ENCODE measurements at places on chromosomes 5 and 9.
A peak's percentile ranks its signal among the peaks of the same experiment; 100 is the strongest.

DNA sequence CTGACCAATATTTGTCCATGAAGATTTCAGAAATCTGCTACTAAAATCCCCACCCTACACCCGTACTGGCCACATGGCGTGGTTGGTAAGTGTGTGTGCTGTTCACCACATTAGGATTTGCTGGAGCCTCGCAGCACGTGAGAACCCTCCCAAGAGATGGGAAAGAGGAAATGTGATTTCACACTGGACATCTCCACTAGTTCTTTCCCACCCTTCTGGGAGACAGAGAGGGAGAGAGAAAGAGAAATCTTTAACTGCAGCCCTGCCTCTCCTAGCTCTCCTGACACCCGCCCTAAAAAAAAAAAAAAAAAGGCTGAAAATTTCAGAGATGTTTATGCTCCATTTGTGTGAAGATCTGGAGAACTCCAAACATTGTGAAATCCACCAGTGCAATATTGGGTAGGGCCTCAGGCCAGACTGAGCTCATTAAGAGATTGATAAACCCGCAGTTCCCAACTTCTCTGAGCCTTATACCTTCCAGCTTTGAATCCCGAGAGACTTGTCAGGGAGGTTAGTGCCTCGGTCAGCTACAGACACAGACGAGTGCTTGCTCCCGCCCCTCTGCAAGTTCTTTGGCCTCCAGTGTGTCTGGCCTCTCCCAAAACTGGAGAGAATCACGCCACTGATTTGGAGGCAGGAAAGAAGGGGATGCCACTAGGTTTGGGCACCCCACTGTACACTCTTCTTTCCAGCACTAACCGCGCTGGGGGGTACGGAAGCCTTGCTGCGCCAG lies 1.9 kb downstream of the SPRY4 start:
- no peak for DNase-seq

GRCh38 chr5:158967541-158967940 lies 132.2 kb downstream of the EBF1 start:
- DNase-seq: no peak

GRCh38 chr5:118611332-118611945 lies 376.9 kb downstream of the DTWD2 start:
- peak; percentile 1 for DNase-seq

DNA sequence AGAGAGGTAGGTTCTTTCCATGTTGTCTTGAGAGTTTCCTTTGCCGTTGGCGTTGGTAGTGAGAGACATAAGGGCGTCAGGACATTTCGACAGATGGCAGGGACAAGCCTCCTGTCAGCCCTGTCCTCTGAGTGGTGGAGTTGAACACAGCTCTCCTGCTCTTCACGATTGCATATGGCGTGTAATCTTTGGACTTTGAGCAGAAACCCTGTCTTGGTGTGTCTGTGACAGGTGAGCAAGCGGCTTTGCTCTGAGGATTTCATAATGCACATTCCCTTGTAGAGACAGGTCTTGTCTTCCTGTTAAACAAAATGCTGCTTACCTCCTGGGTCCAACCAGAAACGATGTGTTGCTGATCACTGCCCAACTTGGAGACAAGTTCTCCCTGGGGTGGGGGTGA lies 146.5 kb downstream of the NXNL2 start:
- DNase-seq: no peak

GRCh38 chr5:87400305-87400899 lies 12.3 kb downstream of the CCNH start:
- DNase-seq: peak; percentile 55

GRCh38 chr5:157561110-157561509 lies 14.5 kb downstream of the ADAM19 start:
- no peak for DNase-seq

GRCh38 chr5:122831984-122832383 lies 13.4 kb upstream of the SNX24 start:
- no peak for DNase-seq

DNA sequence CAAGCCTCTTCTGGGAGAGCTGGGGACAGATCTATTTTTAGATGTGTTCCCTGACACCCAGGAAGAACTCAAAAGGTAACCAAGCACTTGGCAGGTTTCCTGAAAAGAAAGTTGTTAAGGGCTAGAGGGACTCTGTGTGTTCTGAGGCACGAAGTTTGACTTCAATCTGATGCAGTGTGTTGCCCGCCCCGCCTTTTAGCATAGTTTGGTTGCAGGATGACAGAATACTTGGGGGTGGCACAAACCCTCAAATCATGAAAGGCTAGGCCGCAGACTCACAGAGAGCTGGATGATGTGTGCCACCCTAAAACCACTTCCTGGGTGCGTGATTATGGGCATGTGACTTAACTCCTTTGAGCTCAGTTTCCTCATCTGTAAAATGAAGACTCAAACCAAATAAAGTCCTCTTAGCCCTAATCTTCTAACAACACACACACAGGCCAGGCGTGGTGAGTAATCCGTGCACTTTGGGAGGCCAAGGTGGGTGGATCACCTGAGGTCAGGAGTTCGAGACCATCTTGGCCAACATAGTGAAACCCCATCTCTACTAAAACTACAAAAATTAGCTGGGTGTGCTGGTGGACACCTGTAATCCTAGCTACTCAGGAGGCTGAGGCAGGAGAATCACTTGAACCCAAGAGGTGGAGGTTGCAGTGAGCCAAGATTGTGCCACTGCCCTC lies 12.8 kb upstream of the NDFIP1 start:
- no peak for DNase-seq

DNA sequence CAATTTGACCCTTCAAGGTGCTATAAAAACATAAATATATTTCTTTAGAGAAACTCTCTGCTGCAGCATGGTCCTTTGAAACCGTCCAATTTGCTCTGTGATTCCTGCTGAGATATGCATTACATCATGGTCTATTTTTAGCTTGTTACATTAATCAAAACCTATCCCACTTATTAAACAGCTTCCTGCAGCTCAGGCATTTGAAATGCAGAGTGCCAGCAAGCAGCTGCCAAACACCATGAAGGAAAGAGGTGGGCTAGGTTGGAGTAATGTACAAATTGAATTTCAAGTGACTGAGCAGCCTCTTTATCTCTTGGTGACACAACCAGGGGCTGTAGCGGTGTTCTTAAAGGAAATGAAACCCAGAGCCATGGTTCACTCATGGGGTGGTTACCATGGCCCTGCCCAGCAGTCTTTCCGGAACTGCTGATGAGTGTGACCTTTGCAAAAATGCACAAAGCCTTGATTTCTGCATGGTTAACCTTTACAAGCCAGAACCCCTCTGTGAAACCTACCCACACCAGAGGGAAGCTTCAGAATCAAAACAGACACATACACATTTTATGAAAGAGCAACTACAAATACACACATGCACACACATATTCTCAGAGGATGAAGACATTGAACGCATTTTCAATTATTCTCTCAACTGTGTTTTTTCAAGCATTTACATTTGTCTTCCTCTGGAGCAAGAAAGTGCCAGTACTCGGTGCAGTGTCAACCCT lies 155.8 kb upstream of the ZNF608 start:
- DNase-seq: peak; percentile 5

DNA sequence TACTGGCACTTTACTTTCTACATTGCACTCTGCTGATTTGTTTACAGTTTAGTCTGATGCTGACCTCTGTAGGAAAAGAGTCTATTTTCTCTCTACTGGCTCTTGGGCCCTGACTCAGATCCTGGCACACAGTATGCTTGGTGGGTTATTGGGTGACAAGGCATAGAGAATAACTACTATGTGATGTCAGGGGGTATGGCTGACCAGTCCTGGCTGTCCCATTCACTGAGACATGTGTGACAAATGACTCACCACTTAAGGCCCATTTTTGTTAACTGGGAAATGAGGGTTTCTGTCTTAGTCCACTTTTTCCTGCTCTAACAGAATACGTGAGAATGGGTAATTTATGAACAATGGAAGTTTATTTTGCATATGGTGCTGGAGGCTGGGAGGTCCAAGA lies 66.4 kb downstream of the DAPK1 start:
- DNase-seq: peak; percentile 14

- peak; percentile 38 for DNase-seq
Observed at GRCh38 chr9:113669522-113670115, 206.1 kb downstream of the RGS3 start.

- peak; percentile 43 for DNase-seq
Observed at GRCh38 chr5:142587354-142587965, 98.4 kb downstream of the FGF1 start.

DNA sequence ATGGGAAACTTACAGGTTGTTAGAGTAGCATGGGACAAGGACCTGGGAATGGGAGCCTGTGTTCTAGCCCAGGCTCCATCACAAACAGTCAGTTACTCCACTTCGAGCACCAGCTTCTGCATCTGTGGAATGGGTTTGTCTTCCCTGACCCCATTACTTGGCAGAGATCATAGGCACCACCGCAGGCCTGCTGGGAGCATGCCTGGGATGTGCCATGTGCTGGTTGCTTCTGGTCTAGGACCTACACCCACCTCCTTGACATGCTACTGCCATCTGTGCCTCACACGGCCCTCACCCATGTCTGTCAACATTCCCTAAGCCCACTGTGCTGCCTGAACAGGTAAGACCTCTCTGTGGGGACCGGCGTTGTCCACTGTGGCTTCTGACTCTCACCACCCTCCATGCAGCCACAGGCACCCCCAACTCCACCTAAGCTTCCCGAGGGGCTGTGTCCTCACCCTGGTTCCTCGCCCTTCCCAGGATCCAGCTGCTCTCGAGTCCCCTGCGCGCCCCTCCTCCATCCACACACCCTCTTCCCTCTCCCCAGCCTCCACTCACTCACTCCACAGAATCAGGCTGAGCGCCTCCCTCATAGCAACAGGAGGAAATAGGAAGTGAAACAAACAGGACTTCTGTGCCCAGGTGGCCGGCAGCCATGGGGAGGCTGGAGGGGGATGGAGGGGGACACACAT lies 85.9 kb upstream of the FAM120A start:
- no peak for DNase-seq

DNA sequence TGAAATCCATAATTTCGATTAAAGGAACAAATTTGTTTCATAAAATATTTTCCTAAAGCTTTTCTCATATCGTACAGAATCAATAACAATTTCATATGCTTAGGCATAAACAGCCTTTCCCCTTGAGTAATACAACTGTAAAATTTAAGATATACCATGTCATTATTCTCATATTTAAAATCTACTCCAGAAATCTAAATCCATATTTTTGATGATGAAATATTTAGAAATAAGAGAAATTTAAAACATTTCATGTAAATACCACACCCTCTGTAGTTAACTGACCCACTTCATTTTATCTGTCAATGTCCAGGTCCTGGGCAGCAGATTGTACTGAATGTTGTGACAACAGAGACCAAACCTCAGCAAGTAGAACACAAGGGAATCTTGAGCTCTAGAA lies 5.1 kb downstream of the POC5 start:
- peak; percentile 65 for DNase-seq

- peak; percentile 5 for DNase-seq
Observed at GRCh38 chr5:97844797-97845196, 661.8 kb upstream of the RIOK2 start.

DNA sequence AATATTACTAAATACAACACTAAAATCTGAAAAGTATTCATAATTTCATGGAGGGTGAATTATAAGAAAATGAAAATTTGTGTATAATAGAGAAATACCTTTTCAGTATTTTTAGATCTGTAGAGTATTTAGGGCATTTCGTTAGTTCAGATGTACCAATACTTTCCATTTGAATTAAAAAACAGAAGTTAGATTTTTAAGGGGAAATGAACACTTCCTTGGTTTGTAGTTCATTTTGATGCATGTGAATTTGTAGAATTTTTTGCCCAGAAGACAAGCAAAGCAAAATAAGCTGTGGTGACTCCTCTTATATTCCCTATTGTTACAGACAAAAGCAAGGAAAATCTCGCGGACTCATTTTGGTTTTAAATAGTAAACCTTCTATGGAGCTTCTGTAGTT lies 209.0 kb upstream of the RPS23 start:
- DNase-seq: no peak

GRCh38 chr5:175599210-175599609 lies 58.7 kb upstream of the HRH2 start:
- no peak for DNase-seq

- DNase-seq: peak; percentile 5
Observed at GRCh38 chr5:147051193-147051592, 172.6 kb upstream of the PPP2R2B start.

- DNase-seq: no peak
Observed at GRCh38 chr9:86925686-86926085, 21.6 kb downstream of the GAS1 start.

DNA sequence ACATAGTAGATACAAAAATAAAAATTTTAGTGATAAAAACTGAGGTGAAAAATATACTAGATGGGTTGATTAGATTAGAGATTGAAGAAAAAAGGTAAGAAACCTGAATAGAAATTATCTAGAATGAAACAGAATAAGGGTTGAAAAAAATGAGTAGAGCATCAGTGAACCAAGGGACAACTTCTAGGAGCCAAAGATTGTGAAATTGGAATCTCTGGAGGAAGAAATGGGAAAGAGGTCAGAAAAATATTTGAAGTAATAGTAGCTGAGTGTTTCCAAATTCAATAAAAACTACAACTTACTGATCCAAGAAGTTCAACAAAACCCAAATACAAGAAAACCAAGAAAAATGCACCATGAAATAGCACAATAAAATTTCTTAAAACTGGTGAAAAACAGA lies 116.6 kb upstream of the STARD4 start:
- no peak for DNase-seq

DNA sequence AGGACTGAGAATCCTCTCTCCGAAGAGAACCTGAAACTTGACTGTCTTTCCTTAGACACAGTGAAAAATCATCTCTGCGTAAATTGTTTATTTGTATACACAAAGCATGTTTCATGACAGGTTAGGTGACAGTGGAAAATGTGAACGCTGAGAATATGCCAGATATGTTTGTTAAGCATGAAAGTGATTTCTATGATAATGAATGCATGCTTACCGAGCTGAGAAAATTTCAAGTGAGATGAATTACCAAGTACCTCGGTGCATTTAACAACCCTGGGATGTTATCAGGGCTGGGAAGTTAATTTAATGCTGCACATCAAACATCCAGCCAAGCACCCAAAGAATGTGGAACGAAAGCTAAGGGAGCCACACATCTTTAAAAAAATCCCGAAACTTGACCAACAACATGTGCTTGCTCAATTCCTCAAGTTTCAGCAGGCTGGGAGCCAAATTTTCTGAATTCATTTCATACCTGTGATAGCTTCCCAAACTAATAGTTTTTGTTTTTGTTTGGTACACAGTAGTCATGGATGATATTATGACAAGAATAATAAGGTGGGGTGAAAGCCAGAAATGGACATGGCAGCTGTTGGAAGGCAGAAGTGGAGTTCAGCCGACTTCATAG lies 336.9 kb downstream of the ARHGEF28 start:
- no peak for DNase-seq

- DNase-seq: no peak
Observed at GRCh38 chr9:15349892-15350761, 43.1 kb upstream of the TTC39B start.

- DNase-seq: peak; percentile 78
Observed at GRCh38 chr5:56818450-56819037, 3.2 kb downstream of the MAP3K1 start.

GRCh38 chr5:43049236-43049635 lies 9.1 kb upstream of the ANXA2R start:
- no peak for DNase-seq

- peak; percentile 61 for DNase-seq
Observed at GRCh38 chr9:112380825-112381221, 915 bp downstream of the HSDL2 start.

GRCh38 chr5:64773533-64773932 lies 4.8 kb downstream of the CWC27 start:
- no peak for DNase-seq
